ENCODE measurements at places on chromosomes 1 and 21.

- no peak for DNase-seq
These were observed 265.9 kb downstream of the SEC16B start for GRCh38 chr1:177703888-177704446.

DNA sequence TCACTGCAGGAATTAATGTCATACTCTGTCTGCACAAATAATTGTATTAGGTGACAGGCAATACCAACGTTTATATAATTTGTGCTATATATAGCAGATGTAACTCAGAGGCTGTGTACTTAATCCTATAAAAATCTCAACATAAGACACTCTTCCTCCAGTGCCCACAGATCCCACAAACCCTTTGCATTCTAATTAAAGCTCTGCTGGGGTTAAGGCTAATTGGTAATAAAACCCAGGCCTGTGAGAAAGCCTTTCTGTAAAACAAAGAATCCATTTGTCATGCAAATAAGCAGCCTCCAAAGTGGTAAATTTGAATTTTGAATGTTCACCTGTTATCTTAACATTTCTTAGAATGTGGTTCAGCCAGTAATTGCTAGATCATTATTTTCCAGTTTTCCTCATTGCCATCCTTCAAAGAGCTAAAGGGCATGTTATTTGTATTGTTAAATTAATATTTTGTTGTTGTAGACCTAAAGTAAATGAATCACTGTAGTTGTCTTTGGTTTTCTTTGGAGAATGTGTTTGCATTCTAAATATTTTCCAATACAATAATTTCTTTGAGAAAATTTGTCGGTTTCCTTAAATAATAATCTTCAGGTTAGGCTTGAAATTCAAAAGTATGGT lies 46.3 kb upstream of the PRDX6 start:
- DNase-seq = no peak

DNA sequence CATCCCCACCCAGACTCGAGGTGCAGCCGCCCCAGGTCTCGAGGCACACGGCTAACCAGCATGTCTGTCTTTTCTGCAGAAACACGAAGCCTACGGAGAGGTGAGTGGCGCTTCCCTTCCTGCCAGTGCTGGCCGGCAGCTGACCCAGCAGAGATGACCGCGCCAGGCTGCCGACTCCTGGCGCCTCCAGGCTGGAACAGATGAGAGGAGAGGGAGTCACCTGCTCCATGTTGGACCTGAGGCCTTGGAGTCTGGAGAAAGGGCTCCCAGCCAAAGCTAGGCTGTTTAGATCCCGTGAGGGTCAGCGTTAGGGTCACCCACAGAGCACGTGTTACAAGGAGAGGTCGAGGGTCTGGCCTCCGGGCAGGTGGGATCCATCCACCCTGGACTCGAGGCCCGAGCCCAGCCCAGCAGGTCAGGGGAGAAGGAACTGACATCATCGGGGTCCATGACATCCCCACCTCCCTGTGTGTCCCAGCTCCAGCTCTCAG lies 14.9 kb downstream of the COL6A2 start:
- no peak for DNase-seq

DNA sequence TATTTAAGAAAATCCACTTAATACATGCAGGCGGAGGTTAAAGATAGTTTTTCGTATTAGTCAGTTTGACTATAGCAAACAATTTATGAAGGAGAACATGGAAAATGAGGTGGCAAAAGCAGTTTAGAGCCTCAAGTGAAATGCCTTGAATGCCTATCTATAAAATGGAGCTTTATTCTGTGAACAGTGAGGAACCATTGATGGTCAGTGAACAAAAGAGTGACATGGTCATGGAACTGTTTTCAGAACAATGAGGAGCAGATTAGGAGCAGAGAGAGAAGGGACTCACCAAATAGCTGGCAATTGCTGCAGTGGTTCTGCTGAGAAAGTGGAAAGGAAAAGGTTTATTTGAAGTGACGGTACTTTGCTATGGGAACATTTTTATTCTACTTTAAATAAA lies 299.8 kb downstream of the DUSP10 start:
- no peak for DNase-seq

GRCh38 chr1:89962742-89963075 lies 32.2 kb upstream of the ZNF326 start:
- DNase-seq = no peak
